ENCODE measurements at places on chromosomes 3 and 15.

GRCh38 chr3:61078048-61078752 is 173.1 kb downstream of the FHIT start:
- no peak for DNase-seq

DNA sequence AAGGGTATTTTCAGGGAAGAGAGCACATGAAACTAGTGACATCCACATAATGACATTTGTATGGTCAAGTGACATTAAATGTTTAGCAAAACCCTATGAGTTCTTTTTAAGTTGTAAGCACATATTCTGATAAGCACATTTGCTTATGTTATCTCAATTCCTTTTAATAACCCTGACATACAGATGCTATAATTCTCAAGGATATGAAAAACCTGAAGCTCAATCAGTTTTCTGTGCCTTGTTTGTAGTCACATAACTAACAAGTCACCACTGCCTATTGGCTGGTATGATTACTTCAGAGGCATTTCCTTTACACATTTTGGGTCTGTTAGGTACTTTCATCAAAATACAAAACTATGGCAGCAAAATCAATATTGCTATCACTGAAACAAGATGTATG is 74.1 kb downstream of the FAIM start:
- DNase-seq, result no peak

- DNase-seq, result no peak
Measured at GRCh38 chr15:70252056-70252950, 154.6 kb upstream of the TLE3 start.

GRCh38 chr3:186152361-186152798 is 43.5 kb upstream of the ETV5 start:
- no peak for DNase-seq

DNA sequence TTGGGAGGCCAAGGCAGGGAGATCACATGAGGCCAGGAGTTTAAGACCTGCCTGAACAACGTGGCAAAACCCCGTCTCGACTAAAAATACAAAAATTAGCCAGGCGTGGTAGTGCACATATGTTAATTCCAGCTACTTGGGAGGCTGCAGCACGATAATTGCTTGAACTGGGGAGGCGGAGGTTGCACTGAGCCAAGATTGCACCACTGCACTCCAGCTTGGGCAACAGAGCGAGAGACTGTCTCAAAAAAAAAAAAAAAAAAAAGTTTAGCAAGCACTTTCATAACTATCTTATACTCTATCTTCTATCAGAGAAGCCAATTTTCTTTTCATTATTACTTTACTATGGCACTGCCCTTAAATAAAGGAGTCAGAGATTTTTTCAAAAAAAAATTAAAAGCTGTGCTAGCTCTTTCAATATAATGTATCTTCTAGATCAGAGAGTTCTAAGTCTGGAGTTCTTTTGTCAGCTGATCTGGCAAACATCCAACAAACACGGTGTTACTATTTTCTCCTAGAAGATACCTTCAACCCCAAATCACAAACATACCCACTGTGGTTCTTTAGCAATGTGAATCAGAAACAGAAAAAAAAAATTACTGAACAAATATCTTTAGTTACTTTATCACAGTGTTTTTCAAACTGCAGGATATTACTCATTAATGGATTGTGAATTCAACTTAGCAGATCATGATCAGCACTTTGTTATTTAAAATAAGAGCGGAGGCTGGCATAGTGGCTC is 3.0 kb downstream of the ZNF770 start:
- DNase-seq, result no peak

DNA sequence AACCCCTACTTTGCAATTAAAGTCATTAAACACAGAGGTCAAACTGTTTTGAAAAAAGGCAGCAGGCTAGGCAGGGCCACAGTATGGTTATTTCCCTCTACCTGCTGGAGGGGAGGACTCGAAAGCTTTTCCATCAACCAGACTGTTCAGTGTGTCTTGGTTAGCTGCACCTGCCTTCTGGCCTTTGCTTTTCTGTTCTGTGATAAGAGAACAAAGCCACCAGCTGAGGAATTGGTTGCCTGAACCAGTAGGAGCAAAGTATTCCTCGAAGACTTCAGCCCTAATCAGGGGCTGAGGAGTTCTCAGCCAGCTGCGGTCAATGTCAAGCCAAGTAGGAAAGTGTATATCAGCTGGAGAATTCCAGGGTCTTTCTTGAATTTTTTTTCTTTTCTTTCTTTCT is 132.5 kb downstream of the SOX2 start:
- no peak for DNase-seq

DNA sequence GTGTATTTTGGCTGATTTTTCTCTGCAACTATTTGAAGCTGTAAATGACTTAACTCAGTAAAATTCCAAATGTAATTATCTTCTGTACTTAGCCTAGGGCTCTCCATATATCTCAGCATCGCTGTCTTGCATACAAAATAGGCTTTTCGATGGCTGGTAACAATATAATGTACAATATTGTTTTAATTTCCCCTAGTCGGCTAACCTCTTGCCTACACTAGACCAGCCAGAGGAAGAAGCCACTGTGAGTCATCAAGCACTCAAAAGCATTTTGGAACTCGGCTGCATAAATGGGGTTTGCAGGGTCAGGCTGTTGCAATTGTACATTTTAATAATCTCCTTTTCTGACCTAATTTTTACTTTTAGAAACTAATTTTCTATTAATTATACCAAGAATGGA is 583.8 kb downstream of the FOXP1 start:
- no peak for DNase-seq

DNA sequence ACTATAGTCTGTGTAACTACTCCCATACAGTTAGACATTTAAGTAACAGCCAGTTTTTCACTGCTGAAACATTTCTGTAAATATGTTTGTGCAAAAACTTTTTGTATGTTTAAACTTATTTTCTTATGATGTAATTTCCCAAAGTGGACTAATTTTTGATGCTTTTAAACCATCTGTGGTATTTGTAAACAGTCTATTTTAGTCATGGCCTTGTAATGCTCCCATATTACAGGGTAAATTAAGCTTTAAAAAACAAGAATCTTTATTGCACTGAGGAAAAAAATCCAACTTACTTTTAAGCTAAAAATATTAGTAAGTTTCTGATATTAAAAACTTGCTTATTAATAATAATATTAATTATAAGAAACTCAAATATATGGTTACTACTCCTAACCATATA is 13.5 kb downstream of the CCDC14 start:
- DNase-seq, result no peak

Measured in T-helper 1 cell (primary cell).